ENCODE measurements at places on chromosomes 6 and 20.

- no peak for DNase-seq
These were observed 119.7 kb downstream of the MAP3K4 start for GRCh38 chr6:161111261-161111660.

GRCh38 chr6:148550569-148550968 is 196.3 kb upstream of the UST start:
- DNase-seq, result no peak

GRCh38 chr6:152293404-152293803 is 343.8 kb downstream of the SYNE1 start:
- DNase-seq, result no peak

DNA sequence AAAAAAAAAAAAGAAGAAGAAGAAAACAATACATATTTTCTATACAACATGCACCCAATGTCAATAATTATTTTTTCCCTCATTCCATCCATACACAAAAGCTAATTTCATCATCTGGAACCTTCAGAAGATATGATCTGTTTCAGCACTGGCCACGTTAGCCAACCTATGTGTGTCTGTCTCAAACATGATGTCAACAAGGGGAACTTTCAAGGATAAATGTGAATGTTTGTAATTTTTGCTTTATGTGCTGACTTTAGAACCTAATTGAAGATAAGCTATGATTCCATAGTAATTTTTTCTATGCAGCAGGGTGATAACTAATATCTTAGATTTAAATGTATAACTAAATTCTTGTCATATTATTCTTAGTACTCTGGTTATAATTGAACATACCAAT is 37.9 kb downstream of the IPCEF1 start:
- no peak for DNase-seq

GRCh38 chr20:59030911-59031563 is 1.1 kb downstream of the ATP5F1E start:
- DNase-seq, result no peak

GRCh38 chr6:168596344-168596743 is 155.4 kb downstream of the SMOC2 start:
- no peak for DNase-seq

GRCh38 chr20:41185013-41185757 is 47.8 kb downstream of the PLCG1 start:
- no peak for DNase-seq

- no peak for DNase-seq
These were observed 41.1 kb upstream of the MAP3K4 start for GRCh38 chr6:160950507-160950906.

DNA sequence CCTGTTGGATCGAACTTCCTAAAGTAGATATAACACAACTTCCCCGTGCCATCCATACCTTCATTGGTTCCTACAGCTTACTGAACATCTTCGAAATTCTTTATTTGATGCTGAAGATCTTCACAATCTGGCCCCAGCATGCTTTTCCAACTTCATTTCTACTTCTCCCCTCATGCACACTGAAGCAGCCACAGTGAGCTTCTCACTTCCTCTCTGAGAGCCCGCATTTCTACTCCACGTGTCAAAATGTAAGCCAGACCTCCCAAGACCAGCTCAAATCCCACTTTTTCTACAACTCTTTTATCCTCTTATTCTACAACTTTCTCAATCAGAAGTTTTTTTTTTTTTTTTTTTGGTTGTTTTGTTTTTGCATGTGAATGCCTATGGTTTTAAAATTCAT is 254.7 kb downstream of the GMPR start:
- DNase-seq, result no peak

GRCh38 chr20:23566199-23566932 is 1.9 kb downstream of the CST9L start:
- DNase-seq, result no peak

DNA sequence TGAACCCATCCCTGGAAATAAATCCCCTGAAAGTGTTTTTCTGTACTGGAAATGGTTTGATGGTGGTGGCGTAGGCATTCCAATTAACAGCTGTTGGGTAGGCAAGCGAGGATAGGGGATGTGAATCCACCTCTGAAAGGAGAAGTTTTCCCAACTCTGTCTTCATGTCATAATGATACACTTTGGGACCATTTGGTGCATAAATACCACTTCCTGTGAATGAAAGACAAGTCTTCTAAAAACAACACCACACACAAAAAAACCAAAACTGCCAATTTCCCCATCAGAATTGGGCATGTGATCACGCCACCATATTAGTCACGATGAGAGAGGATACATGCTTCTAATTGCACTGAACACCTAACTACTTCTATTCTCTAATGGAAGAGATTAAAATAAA is 6.4 kb downstream of the VNN2 start:
- DNase-seq, result no peak

GRCh38 chr6:92977018-92977417 is 442.3 kb downstream of the EPHA7 start:
- no peak for DNase-seq

- no peak for DNase-seq
These were observed 43.3 kb downstream of the SLC26A8 start for GRCh38 chr6:35980991-35981645.

DNA sequence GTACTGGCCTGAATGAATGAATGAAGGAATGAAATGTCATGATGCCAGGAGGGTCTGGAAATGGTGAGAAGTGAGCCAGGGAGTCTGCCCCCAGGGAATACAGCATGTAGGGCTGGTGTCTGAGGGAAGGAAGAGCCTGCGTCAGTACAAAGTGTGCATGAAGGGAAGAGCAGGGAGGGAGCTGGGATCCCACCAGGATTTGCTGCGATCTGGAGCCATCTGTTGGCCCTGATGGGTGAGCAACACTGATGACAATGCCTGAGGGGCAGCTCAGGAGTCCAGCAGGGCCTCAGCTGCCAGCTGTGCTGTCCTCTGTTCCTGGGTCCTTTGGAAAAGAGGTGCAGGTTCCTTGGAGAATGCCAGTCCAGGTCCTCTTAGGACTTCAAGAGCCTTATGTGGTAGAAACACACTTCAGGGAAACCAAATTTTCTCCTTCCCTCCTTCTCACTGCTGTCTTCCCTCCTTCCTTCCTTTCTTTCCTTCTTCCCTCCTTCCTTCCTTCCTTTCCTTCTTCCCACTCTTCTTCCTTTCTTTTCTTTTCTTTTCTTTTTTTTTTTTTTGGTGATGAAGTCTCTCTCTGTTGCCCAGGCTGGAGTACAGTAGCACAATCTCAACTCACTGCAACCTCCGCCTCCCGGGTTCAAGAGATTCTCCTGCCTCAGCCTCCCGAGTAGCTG is 11.5 kb downstream of the BPI start:
- no peak for DNase-seq

DNA sequence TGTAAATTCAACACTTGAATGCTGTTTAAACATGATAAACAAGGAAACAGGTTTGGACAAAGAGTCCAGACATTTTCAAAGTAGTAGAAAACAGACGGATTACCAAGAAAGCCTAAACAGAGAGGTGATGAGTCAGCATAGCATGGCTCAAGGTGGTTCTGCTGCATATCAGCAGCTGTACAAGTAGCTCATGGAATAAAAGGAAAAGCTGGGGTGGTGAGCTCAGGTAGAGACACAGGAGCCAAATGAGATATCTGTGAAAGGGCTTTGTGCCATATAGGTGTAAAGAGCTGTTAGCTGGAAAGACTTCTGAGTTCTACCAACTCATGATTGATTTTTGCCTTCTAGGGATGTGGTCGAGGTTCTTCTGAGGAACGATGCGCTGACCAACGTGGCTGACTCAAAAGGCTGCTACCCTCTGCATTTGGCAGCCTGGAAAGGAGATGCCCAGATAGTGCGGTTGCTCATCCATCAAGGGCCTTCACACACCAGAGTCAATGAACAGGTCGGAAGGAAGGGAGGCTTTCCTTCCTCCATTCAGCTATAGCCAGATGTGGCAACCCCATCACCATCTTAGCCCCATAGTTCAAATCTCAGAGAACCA is 80.7 kb downstream of the ANKS1A start:
- no peak for DNase-seq

GRCh38 chr6:109069746-109070145 is 24.9 kb downstream of the SESN1 start:
- DNase-seq, result no peak

DNA sequence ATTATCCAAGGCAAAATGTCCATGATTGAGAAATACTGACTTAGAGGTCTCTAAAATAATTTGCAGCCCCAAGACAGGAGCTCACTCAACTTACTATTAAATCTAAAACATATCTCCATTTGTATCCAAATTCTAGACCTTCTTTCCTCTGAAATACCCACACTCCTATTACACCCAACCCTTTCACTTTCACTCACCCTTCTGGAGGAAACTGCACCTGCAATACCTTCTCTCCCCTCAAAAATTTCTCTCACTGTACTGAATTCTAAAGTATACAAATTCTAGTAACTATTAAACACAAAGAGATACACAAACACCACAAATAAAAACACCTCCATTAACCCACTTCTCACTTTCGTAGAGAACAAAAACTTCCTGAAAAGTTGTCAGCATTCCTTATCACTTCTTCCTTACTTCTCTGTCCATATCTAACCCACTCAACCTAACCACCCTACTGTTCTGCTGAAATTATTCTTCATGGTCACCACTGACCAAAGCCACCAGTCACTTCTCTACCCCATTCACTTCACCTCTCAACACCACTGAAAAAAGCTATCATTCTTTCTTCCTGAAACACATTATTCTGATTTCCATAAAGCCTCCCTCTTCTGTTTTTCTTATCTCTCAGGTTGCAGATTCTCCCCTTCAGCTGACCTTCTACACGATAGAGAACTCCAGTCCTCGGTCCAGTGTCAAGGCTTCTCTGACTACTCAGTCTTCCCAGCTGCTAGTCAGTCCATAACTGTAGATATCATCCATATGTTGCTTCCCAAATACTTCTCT is 12.0 kb downstream of the LMBRD1 start:
- DNase-seq, result no peak

GRCh38 chr6:142545147-142545546 is 243.3 kb downstream of the ADGRG6 start:
- no peak for DNase-seq

DNA sequence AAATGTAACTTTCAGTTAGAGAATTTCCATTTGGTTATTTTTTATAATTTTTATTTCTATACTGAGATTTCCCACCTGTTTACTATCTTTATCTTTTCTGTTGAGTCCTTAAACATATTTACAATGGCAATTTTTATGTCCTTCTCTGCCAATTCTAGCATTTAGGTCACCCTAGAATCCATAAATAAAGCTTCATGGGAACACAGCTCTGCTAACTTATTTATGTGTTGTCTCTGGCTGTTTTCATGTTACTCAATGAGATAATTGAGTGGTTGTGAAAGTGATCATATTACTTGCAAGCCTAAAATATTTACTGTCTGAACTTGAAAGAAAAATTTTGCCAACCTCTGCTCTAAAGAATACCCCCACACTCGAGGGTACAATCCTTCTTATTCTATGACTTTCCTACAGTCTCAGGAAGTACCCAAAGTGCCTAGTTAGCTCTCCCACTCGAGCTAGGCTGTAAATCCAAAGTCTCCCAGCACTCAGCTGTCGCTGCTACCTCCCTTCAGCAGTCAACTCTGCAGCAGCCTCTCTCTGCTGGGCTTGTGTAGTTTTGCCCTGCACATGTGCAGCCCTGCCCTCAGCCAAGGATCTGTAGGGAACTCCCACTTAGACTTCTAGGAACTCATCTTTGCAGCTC is 53.5 kb upstream of the GCLC start:
- DNase-seq, result no peak

DNA sequence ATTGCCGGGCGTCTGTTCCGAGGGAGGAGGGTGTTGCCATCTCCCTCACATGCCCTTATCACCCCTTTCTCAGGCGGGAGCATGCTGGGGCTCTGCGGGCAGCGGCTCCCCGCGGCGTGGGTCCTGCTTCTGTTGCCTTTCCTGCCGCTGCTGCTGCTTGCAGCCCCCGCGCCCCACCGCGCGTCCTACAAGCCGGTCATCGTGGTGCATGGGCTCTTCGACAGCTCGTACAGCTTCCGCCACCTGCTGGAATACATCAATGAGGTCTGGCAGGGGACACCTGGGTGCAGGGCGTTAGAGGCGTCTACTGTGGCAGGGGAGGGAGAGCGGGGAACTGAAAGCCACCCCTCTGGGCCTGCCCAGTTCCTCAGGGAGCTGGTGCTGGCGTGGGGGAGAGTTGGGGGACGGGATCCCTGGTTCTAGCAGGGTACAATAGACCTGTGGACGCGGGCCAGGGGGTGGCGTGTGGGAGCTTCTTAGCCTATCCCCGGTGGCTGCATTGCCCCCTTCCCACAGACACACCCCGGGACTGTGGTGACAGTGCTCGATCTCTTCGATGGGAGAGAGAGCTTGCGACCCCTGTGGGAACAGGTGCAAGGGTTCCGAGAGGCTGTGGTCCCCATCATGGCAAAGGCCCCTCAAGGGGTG is 697 bp downstream of the PPT2 start:
- peak; percentile 88 for DNase-seq

DNA sequence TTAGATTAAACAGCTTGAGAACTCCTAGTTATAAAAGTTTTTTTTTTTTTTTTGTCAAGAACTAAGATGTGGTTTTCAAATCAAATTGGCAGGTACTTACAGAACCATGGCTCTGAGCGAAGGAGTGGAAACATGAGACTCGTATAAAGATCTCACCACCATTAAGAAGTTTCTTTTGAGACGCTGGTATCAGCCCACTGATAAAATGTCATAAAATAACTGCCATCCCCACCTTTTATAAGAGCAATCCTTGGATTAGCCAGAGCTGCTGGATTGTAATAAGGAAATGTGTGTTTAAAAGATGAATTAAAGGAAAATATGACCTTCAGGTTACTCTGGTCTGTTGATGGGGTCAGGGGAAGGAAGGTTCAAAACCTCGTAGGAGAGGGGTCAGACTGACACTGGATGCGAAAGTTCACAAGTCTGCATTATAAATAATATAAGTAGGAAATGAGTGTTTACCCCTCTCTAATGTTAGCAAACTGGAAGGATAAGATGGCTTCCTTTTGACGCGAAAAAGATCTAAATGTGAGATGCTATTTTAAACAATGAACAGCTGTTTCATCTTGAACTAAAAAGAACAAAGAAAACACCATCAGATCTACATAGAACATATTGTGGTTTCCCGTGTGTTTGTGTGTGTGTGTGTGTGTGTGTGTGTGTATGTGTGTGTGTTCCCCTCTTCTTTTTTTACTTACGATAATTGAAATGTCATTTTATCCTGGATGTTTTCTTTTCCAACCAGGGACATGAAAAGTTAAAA is 386.8 kb upstream of the JAG1 start:
- no peak for DNase-seq

DNA sequence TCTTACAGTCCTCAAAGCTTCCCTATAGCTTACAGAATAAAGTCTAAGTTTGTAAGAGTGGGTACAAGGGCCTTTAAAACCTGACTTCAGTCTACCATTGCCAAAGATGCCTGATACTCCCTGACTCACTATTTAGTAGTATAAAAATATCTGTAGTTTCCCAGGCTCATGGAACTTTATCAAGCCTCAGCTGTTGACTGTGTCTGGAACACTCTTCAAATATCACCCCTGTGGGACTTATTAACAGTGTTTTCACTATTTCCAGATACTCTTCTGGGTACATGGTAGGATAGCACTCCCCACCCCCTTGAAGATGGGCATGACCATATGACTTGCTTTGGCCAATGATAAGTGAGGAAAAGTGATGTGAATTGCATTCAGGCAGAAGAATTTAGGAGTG is 105.3 kb upstream of the TENT5A start:
- no peak for DNase-seq

Data from GM19239 (cell line).